ENCODE measurements at places on chromosomes 16 and 17.
A peak's percentile ranks its signal among the peaks of the same experiment; 100 is the strongest.

- no peak for DNase-seq
These were observed 140.5 kb upstream of the HS3ST2 start for GRCh38 chr16:22673421-22673831.

GRCh38 chr16:57140931-57141668 lies 44.7 kb downstream of the PSME3IP1 start:
- no peak for DNase-seq

DNA sequence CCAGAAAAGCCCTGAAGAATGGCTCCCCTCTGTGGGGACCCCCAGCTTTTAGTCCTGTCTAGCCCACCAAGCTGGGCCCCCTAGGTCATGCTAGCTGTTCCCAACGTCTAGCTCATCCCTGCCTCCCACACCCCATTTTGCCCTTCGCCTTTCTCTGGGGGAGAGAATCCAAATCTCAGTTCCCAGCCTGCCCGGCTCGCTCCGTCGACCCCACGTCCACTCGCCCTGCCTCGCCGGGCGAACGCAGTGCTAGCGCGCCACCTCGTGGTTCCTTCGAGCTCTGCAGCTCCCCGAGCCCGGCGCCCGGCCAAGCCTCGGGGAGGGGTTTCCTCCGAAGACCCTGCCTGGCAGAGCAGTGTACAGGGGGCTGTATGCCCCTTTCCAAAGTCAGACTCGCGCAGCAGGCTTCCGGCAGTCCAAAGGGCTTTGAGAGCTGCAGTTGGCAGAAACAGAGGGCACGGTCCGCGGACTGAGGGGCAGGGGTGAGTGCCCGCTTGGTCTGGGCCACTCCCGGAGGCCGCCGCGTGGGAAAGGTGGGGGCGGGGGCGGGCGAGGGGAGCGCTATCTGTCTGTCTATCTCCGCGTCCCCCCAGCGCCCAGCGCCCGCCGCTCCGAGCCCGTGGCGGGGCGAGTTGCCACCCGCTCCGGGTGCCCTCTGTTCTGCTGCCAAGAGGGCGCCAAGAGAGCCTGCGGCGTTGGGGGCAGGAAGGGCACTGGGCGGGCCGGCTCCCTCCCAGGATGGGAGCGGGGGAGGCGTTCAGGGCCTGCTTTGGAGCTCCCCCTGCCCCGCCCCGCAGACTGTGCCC lies 1.7 kb upstream of the DLX3 start:
- peak; percentile 59 for DNase-seq

DNA sequence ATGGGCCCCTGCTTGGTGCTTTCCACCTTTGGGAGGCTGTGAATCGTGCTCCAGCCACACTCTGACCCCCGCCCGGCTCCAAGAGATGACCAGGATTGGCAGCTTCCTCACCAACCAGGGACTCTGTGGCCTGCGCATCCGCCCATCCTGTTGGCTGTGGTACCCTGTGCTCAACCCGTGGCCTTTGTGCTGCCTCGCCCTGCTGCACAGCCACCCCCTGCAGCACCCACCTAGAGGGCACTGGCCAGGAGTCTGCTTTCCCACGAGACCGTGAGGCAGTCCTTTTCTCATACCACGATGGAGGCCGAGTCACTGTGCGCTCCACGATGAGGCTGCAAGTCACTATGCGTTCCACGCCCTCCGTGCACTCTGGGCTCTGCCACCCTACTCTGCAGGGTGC lies 19.4 kb downstream of the NME3 start:
- DNase-seq, result no peak

DNA sequence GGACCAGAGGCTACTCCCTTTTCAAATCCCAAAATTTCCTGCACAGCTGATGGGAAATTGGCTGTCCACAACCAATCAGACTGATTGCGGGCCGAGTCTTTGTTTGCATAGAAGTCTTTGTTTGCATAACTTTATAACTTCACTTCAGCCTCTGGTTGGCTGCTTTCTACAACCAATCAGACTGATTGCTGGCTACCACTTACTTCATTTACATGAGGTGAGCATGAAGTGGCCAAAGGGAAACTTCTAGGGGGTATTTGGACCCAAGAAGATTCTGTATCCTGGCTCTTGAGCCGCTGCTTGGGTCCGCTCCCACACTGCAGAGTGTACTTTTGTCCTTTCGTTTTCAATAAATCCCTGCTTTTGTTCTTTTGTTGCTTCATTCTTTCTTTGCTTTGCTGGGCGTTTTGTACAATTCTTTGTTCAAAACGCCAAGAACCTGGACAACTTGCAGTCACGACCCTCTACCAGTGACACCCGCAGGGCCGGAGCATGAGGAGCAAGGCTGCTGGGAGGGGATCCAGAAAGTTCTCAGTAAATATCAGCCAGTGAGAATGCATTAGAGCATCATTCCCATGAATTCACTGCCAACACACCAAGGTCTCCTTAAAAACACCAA lies 67.5 kb downstream of the IQCK start:
- DNase-seq, result no peak

DNA sequence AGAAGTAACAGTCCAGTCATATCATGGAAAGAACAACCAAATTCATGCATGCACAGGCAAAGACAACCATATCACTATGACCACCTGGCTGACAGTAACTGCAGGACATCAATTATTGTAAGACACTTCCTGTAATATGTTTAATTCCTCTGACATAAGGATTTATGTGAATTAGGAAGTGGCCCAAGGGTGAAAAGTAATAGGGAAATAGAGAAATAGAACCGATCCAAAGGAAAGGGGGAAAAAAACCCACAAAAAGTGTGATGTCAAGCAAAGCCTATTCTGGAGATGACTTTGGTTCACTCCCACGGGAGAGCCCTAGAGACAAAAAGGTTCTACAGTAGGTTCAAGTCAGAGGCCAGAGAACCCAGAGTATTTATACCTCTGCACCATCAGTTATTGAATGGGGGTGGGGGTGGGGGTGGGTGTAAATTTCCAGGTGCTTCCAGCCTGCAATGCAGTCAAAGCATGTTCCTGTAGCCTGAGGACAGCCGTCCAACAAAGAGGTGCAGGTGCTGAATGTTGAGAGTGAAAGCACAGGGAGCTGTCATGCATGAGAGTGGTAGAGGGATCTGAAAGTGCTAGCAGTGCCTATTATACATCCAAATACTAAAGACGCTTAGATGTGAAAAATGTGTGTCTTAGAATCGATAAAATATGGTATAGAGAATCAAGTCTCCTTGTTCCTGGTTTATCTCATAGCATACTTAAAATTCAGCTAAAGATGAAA lies 95.6 kb upstream of the HLF start:
- no peak for DNase-seq

DNA sequence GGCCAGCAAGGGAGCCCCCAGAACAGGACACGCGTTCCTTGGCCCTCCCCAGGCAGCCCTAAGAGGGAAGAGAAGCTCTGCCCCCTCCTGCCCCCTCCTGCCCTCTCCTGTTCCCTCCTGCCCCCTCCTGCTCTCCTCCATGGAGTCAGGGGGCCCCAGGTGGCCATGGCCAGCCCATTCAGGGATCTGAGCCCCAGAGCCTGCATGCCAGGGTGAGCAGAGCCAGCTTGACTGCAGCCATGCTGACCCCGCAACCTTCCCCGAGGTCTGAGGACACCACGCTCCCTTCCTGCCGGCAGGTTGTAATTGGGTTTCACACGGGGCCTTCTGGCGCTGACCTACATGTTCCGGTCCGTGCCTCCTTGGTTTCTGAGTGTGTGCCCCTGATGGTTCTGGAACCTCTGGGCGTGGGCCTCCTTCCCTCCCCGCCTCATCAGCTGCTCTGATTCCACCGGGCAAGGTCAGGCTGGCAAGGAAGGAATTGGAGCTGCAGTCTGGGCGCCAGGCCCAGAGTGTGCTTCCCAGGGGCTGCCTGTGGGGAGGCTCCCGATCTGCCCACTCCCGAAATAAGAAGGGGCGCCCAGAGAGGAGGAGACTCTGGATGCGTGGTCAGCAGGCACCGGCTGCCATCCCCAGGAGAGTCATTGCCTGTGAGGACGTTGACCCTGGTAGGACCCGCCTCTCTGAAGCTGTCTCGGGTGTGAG lies 23.7 kb upstream of the NPTX1 start:
- DNase-seq, result no peak

- DNase-seq, result no peak
These were observed 32.7 kb downstream of the EMP2 start for GRCh38 chr16:10547708-10548107.

DNA sequence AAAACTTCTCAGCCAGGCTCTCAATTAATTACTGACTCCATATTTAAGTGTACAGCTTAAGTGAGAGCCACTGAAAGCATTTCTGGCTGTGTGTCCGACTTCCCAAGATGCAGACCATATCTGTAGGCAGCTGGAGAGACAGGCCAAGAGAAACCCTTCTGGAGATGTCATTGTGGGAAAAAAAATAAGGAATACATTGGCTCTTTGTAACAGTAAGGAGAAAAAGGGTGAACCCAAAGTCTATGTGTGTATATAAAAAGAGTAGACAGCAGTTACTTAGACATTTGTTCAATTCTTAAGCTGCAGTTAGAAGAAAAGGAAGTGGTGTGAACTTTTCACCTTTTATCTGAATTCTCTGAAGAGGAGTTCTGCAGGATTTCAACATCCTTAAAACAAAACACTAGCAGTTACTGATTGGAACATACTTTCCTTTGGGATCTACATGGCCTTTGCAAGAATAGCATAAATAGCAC lies 21.7 kb downstream of the FAM117A start:
- DNase-seq, result no peak

DNA sequence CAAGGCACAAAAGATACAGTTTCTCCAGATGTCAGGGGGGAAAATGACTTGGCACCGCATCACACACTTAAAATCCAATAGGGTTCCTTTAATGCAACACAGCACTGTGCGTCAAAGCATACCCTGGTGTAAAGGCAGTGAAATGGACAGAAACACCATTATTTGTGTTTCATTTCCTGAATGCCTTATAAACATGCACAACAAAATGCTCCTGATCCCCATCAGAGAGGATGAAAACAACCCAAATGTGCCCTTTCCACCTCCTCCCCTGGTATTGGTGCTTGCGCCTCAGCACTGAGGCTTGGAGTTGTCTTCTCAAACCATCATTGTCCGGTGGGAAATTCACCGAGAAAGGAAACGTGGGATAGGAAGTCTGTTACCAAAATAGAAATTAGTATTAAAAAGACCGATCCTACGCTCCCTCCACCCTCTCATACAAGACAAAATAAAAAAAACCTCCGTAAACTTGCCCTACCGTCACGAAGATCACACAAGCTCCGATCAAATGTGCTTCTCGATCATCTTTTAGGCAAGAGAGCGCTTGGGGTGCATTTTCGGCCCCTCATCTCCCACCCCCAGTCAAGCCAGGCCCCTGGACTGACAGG lies 722 bp downstream of the CDC27 start:
- peak; percentile 50 for DNase-seq

- DNase-seq, result no peak
These were observed 157.6 kb upstream of the PLCG2 start for GRCh38 chr16:81621496-81621895.

DNA sequence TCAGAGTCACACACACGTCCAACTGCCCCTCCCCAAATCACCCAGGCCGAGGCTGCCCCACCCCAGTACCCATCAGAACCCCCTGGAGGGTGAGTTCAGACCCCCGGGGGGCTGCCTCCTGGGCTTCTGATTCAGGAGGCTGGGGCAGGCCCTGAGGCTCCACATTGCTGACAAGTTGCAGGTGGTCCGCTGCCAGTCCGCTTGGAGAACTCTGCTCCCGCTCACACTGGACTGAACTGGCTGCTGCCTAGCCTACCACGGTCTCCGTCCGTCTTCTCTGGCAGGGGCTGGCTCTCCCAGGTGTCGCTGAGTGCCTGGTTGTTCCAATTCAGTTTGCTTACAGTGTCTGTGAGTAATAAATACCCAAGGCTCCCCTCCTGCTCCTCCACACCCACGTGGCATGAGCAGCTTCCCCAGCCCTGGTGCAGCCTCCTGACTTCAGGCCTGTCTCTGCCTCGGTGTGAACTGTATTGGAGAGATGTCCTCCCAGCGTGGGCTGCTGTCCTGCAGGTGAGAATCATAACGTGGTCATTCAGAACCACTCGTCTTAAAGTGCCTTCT lies 163.4 kb downstream of the LAT start:
- DNase-seq, result no peak

- DNase-seq, result no peak
These were observed 8.5 kb downstream of the GJD3 start for GRCh38 chr17:40355804-40356758.

- DNase-seq, result no peak
These were observed at the start of gene ITGAL for GRCh38 chr16:30472328-30472942. Gene ITGAL, plus strand, starts transcription at chr16:30472742. Its CDS starts 96 bp downstream, at chr16:30472838.

DNA sequence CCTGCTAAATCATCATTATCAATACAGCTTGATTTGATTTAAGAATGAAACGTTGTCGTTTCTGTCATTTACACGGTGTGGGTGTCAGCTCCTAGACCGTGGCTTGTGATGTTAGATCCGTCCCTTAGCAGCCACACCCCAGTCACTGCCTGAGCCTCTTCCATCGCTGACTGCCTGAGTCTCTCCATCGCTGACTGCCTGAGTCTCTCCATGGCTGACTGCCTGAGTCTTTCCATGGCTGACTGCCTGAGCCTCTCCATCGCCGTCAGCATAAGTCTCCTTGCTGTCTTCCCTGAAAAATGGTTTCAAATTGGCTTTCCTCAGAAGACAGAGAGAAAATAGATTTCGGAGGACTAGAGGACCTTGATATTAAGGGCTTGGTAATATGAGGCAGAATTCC lies 53.8 kb upstream of the CMIP start:
- no peak for DNase-seq
